Tongue (tissue), 3 donors: ENCODE measurements at places on chromosomes 3 and 15. TPM values are rescaled to one million over a fixed set of nuclear protein-coding genes. Genes with fewer than 3 reads are reported as not detected.

ALDH1A2 gene
- 1.6 TPM for total RNA-seq

CCDC39 gene
- 0.10 TPM for total RNA-seq

IMPG2 gene
- 2.1 TPM for total RNA-seq

CD200 gene
- total RNA-seq, result 10.2 TPM

NLGN1 gene
- total RNA-seq, result 12.6 TPM

NDUFB4 gene
- 60.2 TPM for total RNA-seq

C3orf85 gene
- not detected for total RNA-seq

GPR149 gene
- total RNA-seq, result 0.41 TPM

HHATL gene
- total RNA-seq, result 51.8 TPM

ANKUB1 gene
- total RNA-seq, result not detected

AGBL1 gene
- total RNA-seq, result 77.9 TPM

GOLGA6A gene
- total RNA-seq, result not detected

ACTC1 gene
- 1,740 TPM for total RNA-seq
